ENCODE measurements at places on chromosomes 11 and 22.
A peak's percentile ranks its signal among the peaks of the same experiment; 100 is the strongest.

DNA sequence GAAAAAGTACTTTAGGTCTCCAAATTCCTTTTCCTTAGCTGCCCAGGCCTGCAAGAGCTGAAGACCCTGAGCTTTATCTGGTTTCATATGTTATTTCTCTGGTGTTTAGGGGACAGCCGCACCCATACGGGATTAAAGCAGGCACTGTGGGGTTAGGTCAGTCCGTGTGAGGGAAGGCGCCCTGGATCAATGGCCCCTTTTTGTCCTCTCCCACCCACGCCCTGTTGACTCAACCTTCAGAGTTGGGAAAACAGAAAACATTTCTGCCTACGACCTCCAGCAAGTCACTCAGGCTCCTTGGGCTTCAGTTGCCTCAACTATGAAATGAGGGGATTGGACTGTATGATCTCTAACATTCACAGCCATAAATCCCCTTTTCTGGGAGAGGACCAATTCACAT lies 55.2 kb upstream of the BARX2 start:
- DNase-seq, result no peak

GRCh38 chr22:31230871-31231621 lies 18.9 kb downstream of the LIMK2 start:
- DNase-seq, result peak; percentile 75

- DNase-seq, result no peak
Measured at GRCh38 chr11:130436171-130436570, 7.8 kb upstream of the ADAMTS8 start.

- no peak for DNase-seq
Measured at GRCh38 chr11:130652671-130653335, 204.4 kb downstream of the ADAMTS15 start.

DNA sequence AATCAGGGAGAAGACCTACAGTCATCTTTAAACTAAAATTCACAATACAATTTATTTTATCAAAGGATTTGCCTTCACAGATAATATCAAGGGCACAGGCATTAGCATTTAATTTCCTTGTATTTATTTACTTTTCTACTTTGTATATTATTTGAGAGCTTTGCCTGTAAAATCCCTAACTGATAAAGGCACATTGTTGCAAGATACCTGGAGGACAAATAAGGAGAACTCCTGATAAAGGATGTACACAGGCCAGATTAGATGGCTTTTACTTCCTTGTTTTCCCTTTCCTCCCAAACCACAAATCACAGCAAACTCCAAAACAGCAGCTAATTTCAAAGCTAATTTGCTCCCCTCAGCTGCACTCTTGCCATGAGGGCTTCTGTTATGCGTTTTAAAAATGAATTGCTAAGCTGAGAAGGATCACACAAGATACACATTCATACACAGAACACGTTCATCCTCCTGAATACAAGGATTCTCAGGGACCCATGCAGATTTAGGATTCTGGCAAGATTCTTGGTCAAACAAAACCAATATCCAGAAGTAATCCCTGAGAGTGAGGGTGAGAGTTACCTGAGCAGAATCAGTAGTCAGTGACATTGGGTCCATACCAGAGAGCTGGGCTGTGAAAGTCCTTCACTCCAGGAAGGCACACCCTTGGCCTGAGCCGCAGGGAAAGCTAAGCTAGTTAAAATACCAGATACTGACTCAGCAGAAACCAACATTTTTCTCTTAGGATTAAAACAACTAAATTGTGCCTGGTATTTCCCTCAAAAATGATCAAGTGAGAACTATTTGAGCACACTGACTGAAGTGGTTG lies 100.3 kb upstream of the CLPB start:
- no peak for DNase-seq

- no peak for DNase-seq
Measured at GRCh38 chr11:75191330-75191717, 40.4 kb downstream of the SLCO2B1 start.

DNA sequence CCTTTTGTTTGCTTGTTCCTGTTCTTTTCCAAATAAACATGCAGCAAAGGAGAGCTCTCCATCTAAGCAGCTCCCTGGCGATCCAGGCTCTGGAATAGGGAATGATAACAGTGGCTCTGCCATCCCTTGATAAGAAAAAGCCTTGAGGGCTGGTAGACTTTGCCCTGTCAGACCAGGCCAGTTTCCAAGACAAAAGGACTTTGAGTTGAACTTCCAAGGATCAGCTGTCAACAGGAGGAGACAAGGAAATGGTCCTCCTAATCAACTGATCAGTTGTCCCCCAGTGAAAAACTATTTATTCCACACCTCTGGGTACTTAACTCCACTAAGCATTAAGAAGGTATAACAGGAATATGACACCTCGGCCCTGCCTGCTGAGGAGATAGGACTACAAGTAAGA lies 127.8 kb downstream of the PARVA start:
- no peak for DNase-seq

DNA sequence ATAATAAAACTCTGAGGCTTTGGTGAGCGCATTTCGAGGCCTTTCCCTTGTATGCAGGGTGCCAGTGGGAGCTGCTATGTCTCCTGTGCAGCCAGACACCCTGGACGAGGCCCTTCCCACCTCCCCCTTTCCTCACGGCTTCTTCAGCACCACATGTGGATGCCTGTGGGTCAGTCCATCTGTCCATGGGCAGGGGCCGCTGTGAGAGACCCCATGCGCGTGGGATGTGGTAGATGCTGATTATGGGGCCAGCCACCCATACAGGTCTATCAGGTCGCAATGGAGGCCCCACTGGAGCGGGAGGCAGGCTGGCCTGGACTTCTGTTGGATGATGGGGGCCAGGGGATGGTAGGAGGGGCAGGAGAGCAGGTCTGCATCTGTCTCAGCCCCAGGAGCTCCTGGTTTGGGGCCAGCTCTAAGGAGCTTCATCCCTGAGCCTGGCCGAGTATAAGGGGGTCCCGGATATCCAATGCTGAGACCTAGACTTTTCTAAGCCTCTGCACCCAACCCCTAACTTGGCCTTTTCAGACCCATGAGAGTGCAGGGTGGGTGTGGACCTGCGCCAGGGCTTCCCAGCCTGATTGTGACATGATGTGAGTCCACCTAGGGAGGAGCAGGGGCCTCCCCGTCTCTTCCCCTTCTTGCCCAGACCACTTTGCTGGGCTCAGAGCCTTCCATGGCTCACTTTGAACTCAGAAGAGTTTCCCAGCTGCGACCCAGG lies 14.0 kb upstream of the DGCR8 start:
- DNase-seq, result no peak

- DNase-seq, result no peak
Measured at GRCh38 chr22:50178471-50178864, 7.2 kb upstream of the TRABD start.

DNA sequence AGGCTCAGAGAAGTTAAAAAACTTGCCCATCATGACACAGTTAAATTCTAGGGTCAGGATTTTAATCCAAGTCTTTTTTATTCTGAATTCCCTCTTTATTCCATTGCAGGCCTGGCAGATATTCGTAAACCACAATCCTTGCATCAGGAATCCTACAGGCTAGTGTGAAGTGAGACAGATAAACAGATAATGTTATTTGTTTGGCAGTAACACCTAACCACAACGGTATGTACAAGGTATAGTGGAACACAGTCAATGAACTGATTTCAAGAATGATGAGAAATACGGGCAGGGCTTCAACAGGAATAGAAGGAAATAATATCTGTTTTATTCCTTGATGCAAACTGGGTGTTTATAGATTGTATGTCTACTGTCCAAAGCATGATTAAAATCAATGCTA lies 32.0 kb upstream of the NARS2 start:
- DNase-seq, result no peak

All from Kasumi-1 (cell line).